GM04504 (cell line): ENCODE measurements at places on chromosomes 7 and 10.

- no peak for DNase-seq
Observed at GRCh38 chr10:78449554-78449953, 415.9 kb downstream of the RPS24 start.

- DNase-seq, result no peak
Observed at GRCh38 chr7:67447297-67447696, 450.7 kb downstream of the TYW1 start.

DNA sequence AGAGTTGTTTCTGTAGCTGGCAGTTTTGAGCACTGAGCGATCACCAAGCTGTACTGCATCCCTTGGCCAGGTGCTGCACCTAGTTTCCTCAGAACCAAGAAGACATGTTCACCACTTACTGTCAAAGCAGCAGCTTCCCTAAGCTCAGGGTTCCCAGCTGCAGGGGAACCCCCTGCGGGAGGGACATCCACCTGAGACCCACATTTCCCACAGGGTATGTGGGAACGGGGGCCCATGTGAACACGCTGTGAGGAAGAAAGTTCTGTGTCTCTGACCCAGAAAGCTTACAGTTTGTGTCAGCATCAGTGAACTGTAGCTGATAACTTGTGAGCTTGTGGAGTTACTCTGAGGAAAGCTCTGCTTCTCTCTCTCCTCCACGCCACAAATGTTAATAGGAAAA is 436.8 kb upstream of the IGFBP3 start:
- no peak for DNase-seq

DNA sequence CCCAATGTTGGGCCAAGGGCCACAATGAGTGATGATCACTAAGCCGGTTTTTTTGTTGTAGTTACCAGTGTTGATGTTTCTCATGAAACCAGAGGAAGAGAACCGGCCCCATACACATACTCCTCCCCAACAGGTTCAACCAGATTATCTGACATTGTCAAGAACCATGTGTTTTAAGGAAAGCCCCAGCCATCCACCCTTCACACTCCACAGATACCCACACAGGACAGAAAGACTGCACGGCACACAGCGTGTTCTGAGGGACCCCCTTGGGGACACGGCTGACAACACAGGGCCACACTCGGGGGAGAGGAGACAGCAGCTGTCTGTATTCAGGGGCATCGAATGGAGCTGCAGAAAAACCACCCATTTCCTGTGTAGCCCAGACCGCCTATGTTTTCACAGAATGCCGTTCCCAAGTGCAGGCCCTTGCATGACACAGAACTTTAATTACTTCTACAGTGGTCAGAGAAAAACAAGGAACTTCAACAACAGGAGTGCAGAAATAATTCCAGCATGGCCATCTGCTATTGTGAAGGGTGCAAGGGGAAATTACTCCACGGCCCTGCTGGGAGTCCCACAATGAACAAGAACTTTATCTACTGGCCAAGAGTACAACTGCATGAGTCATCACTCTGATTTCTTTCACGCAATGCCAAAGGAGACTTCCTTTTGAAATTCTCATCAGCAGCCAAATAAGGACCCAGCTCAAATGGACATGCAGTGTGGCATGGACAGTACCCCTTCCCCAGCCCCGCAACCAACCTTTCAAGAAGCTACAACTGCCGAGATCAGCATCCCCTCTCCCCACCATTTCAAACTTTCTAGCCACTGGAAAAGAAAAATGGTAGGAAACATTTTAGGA is 2.3 kb downstream of the KLF6 start:
- DNase-seq, result peak; percentile 91

DNA sequence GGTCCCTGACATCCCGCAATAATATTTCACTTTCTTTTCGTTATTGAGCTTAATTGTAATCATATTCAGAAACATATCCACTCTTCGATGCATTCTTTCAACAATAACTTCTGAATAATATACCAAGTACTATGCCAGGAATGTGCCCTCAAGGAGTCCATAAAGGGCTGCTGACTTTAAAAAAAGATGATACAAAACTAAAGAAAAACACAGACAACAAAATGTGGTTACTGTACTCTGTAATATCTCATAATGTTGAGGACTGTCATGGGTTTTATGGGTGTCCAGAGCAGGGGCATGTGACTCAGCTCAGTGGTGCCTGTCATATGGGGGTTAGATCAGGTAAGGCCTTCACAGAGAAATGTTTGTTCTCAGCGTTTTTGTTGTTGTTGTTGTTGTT is 73.7 kb downstream of the ARL4A start:
- no peak for DNase-seq

DNA sequence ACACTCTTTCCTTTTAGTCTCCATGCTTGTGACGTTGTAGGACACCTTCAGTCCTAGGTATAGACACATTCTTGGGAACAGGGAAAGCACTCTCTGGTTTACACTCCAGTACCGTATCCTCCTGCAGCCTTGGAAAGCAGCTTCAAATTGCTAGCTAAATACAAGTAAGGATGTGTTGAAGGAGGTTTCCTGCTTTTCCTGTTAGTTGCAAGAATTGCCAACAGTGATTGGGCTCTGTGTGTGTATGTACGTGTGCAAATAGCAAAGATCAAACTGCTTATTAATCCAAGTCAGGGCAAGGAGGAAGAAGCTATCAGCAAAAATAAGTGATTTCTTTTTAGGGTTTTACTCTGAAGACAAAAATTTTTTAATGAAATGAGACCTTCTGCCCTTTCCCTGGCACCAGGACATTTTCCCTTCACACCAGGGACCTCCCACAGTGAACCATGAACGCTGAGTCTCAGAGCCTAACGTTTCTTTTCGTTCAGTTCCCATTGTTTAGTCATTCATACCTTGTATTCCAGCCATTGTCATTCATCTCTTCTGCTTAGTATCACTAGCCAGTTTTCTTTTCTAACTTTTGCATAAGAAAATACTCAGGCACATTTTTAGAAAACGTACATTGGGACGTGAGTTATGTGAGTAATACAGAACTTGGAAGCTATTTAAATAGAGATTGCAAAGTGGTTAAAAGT is 36.9 kb upstream of the AUTS2 start:
- no peak for DNase-seq

- DNase-seq, result peak; percentile 34
Observed at GRCh38 chr10:14536241-14537213, 205.8 kb upstream of the FRMD4A start.

GRCh38 chr7:44244282-44244681 is 43.5 kb downstream of the YKT6 start:
- no peak for DNase-seq

- DNase-seq, result peak; percentile 76
Observed at GRCh38 chr10:5595994-5596471, 70.4 kb downstream of the ASB13 start.

GRCh38 chr7:141242568-141242967 is 168.7 kb downstream of the TMEM178B start:
- DNase-seq, result no peak

GRCh38 chr10:100482834-100483185 is 20.0 kb downstream of the WNT8B start:
- no peak for DNase-seq

DNA sequence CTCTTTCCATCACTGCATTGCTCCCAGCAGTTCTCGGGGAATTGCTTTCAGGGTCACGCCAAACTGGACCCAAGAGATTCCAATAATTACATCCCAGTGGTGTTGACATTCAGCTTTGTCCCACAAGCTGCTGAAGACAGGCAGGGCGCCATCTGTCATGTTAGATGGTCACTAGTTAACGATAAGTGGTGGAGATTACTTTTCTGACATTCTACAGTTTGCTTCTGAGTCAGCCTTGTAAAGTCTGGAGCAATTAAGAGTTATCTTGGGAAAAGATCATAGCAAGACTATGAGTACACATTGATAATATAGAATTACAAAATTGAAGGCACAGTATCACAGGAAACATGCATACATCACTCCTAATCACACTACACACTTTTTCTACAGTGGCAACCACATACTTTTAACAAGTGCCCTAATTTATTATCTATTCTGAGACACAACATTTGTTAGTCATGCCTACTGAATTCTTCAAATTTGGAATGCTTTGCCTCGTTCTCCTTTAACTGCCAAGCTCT is 41.9 kb downstream of the SEMA3C start:
- DNase-seq, result peak; percentile 73

- no peak for DNase-seq
Observed at GRCh38 chr10:31709476-31709875, 219.2 kb downstream of the ARHGAP12 start.
